ENCODE measurements at places on chromosomes 12 and 14. TPM values are rescaled to one million over a fixed set of nuclear protein-coding genes. Genes with fewer than 3 reads are reported as not detected.

- no peak overlapping the region for H3K27ac ChIP-seq
- H3K27me3 ChIP-seq = no peaks in the 10 kb centered on the region
- peaks cover 5% of the 10 kb centered on the region for H3K36me3 ChIP-seq
These were observed 92.6 kb downstream of the NUMB start for GRCh38 chr14:73365727-73366126.

GRCh38 chr12:51131745-51132521 lies 41.0 kb downstream of the TFCP2 start:
- peaks cover 5% of the 10 kb centered on the region for H3K36me3 ChIP-seq
- no peak for DNase-seq
- no peak overlapping the region for H3K4me3 ChIP-seq
- no peak overlapping the region for H3K27ac ChIP-seq
- peaks cover 3% of the 10 kb centered on the region for H3K4me1 ChIP-seq

The ARHGDIB gene
- total RNA-seq = 1,284 TPM

GRCh38 chr14:30796707-30797106 lies 77.7 kb upstream of the COCH start:
- H3K27ac ChIP-seq = no peak overlapping the region
- no peaks in the 10 kb centered on the region for H3K36me3 ChIP-seq
- H3K4me3 ChIP-seq = no peak overlapping the region
- peaks cover 48% of the 10 kb centered on the region for H3K27me3 ChIP-seq

The SLC41A2 gene
- total RNA-seq = 6.3 TPM

- H3K4me3 ChIP-seq = no peak overlapping the region
- H3K4me1 ChIP-seq = no peaks in the 10 kb centered on the region
- H3K27me3 ChIP-seq = no peaks in the 10 kb centered on the region
- H3K27ac ChIP-seq = no peak overlapping the region
- H3K36me3 ChIP-seq = no peaks in the 10 kb centered on the region
These were observed 539.3 kb upstream of the TBX3 start for GRCh38 chr12:115223322-115223721.

DNA sequence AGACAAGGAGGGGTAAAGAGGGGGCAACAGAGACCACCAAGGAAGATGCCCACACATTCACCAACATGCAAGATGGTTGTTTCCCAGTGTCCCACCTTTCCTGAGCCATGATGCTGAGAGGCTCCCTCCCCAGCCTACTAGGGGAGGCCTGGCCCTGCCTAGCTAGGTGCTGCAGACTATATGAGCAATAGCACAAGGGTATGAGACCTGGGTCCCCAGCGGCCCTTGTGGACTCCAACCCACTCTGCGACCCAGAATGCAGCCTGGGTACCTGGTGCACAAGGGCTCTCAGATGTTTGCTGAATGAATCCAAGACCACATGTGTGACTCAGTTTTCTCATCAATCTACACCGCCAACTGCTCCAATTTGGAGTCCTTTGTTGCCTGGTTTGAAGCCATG lies 13.9 kb downstream of the TGFB3 start:
- H3K4me1 ChIP-seq = no peaks in the 10 kb centered on the region
- DNase-seq = no peak
- H3K4me3 ChIP-seq = no peak overlapping the region

GRCh38 chr14:57122129-57122528 lies 146.6 kb downstream of the EXOC5 start:
- no peak overlapping the region for H3K4me3 ChIP-seq
- H3K27ac ChIP-seq = no peak overlapping the region
- H3K4me1 ChIP-seq = no peaks in the 10 kb centered on the region
- peaks cover 14% of the 10 kb centered on the region for H3K27me3 ChIP-seq

DNA sequence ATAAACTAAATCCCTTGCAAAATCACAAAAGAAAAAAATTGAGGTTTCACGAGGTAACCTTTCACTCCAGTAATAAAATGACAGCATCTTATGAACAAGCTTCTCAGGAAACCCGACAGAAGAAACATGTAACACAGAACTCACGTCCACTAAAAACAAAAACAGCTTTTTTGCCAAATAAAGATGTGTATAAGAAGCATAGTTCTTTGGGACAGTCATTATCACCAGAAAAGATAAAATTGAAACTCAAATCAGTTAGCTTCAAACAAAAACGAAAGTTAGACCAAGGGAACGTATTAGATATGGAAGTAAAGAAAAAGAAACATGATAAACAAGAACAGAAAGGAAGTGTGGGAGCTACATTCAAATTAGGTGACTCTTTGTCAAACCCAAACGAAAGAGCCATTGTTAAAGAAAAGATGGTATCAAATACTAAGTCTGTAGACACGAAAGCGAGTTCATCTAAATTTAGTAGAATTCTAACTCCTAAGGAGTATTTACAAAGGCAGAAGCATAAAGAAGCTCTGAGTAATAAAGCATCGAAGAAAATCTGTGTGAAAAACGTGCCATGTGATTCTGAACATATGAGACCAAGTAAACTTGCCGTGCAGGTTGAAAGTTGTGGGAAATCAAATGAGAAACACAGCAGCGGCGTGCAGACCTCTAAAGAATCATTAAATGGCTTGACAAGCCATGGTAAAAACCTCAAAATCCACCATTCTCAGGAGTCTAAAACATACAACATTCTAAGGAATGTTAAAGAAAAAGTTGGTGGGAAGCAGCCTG lies 25.8 kb downstream of the RESF1 start:
- H3K27ac ChIP-seq = peak overlapping the region; percentile 79
- DNase-seq = no peak
- H3K4me1 ChIP-seq = peaks cover 77% of the 10 kb centered on the region
- no peaks in the 10 kb centered on the region for H3K27me3 ChIP-seq
- H3K4me3 ChIP-seq = peak overlapping the region; percentile 43

The IAPP gene
- not detected for total RNA-seq

DNA sequence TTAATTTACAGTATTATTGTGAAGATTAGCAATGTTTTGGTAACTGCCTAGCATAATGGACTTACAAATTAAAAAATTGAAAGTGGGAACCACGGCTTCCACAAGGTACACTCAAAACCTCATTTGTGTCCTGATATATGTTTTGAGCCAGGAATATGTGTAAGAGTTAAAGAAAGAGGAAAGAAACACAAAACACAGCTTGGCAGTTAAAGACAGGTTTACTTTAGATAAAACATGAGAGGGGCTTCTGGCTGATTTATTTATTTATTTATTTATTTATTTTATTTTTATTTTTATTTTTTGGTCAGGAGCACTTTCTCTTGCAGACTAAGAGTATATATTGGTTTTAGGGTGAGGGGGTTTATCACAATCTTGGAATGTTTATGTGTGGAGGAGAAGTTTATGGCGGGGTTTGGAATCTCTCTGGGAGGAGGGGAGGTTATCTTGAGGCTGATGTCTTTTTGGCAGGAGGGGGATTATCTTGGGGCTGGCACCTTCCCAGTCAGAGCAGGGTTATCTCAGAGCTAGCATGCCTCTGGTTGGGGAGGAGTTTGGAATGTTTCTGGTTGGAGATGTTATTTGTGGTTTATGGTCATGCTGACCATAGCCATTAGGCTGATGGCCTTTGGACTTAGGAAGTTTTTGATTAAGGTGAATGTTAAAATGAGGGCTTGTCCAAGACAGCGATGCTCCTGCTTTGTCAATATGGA lies 436.7 kb downstream of the DAD1 start:
- no peaks in the 10 kb centered on the region for H3K36me3 ChIP-seq
- no peak overlapping the region for H3K27ac ChIP-seq
- peaks cover 2% of the 10 kb centered on the region for H3K4me1 ChIP-seq
- no peak overlapping the region for H3K4me3 ChIP-seq

DNA sequence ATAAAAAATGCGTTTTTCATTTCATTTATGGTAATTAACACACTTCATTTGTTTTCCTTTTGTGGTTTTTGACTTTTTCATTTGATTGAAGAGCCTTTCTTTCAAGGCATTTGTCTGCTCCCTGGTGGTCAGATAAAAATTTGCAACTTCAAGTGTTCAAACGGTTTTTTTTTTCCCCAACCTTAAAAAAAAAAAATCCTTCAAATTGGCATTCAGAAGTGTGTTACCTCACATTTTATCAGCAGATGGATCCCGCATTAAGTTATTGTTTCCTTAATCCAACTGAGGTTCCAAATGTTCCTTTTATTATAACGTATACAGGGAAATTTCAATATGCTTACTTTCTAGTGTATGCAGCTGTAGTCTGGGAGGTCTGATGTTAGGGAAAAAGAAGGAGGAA lies 47.2 kb downstream of the MYF5 start:
- no peaks in the 10 kb centered on the region for H3K36me3 ChIP-seq
- no peak for DNase-seq
- H3K27ac ChIP-seq = no peak overlapping the region
- H3K4me1 ChIP-seq = no peaks in the 10 kb centered on the region
- H3K4me3 ChIP-seq = no peak overlapping the region
- H3K27me3 ChIP-seq = no peaks in the 10 kb centered on the region
